ENCODE measurements at places on chromosomes 12 and 14. TPM values are rescaled to one million over a fixed set of nuclear protein-coding genes. Genes with fewer than 3 reads are reported as not detected.

GRCh38 chr12:28296287-28296686 lies 106.0 kb downstream of the CCDC91 start:
- no peak for DNase-seq

Gene ATL1
- total RNA-seq: 0.32 TPM

DNA sequence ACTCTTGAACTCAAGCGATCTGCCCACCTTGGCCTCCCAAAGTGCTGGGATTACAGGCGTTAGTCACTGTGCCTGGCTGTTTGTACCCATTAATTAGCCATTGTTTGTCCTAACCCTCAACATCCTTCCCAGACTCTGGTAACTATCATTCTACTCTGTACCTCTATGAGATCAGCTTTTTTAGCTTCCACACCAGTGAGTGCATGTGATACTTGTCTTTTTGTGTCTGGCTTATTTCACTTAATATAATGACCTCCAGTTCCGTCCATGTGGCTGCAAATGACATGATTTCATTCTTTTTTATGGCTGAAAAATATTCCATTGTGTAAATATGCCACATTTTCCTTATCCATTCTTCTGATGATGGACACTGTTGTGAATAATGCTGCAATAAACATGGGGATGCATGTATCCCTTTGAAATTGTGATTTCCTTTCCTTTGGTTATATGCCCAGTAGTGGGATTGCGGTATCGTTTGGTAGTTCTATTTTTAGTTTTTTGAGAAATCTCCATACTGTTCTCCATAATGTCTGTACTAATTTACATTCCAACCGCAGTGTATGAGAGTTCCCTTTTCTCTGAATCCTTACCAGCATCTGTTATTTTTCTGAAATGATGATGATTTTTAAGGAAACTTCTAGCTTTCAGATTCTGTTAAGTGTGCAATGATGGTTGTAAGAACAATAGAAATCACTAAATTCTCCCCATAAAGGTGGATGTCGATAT lies 6.7 kb upstream of the PPP4R3A start:
- no peak for DNase-seq

Gene FOXA1
- not detected for total RNA-seq

DNA sequence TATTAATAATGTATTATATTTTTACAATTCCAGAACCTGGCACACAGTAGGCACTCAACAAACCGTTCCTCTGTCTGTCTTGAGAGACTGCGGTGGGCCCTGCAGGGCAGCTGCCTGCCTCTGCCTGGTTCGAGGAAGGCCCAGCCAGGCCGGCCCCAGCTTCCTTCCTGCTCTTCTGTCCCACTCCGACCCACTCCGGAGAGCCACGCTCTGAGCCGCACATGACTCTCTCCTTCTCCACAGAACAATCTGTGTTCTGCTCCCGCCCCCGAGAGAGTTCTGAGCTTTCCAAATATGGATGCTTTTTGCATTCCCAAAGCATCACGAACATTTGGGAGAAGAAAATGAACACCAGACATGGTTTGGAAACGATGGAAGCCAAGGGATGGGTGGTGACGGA lies 57.3 kb downstream of the TTC7B start:
- no peak for DNase-seq

DNA sequence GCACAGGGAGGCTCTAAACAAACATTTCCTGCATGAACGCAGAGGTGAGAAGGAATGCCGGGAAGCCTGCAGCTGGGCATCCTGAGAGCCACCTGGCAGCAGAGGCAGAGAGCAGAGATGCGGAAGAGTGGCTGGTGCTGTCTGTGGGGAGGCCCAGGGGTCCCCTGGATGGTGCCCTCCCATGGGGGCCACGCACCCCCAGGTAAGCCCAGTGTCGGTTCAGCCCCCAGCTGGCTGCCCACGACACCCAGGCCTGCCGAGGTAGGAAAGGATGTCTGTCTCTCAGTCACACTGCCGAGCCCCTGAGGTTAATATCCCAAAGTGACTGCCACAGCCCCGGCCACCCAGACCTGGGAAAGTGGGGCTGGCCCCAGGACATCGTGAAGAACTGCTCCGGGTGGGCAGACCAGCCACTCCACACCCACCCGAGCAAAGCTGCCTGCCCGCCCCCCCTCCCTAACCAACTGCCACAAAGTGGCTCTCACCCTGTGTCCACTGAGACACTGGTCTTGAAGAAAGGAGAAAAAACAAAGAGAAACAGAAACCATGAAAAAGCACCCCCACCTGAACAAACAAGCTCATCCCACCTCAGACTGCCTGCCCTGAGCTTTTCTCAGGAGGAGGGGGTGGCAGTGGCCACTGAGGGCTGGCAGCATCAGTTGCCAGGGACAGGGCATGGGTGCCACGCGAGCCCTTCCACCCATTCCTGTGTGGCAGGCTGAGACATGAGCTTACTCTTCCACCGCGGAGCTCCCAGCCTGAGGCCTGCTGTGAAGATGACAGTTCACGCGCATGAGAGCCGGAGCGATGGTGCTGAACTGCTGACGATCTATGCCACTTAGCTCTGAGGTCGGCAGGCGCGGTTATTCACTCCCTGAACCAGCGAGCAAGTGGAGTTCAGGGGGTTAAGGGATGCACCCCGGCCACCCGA lies 40.8 kb downstream of the CCDC88C start:
- no peak for DNase-seq

GRCh38 chr12:126830778-126831680 lies 1435.9 kb upstream of the TMEM132C start:
- no peak for DNase-seq

Gene PAPLN
- 0.44 TPM for total RNA-seq

Gene CCDC175
- total RNA-seq: not detected

DNA sequence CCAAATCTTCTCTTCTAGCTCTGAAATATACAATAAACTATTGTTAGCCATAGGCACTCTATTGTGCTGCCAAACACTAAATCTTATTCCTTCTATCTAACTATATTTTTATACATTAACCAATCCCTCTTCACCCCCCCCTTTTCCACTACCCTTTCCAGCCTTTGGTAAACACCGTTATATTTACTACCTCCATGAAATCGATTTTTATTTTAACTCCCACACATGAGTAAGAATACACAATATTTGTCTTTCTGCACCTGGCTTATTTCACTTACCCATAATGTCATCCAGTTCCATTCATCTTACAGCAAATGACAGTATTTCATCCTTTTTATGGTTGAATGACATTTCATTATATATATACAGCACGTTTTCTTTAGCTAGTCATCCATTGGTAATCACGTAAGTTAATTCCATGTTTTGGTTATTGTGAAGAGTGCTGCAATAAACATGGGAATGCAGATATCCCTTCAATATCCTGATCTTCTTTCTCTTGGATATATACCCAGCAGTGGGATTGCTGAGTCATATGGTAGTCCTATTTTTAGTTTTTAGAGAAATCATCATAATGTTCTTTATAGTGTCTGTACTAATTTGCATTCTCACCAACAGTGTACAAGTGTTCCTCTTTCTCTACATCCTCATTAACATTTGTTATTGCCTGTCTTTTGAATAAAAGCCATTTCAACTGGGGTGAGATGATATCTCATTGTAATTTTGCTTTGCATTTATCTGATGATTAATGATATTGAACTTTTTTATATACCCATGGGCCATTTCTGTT lies 34.2 kb upstream of the PLBD1 start:
- no peak for DNase-seq

Gene KCNH5
- total RNA-seq: 0.02 TPM

- DNase-seq: no peak
Observed at GRCh38 chr14:90154110-90154509, 92.3 kb downstream of the KCNK13 start.

Gene DDN
- total RNA-seq: not detected

GRCh38 chr12:114920771-114921554 lies 237.0 kb upstream of the TBX3 start:
- DNase-seq: peak; percentile 90

DNA sequence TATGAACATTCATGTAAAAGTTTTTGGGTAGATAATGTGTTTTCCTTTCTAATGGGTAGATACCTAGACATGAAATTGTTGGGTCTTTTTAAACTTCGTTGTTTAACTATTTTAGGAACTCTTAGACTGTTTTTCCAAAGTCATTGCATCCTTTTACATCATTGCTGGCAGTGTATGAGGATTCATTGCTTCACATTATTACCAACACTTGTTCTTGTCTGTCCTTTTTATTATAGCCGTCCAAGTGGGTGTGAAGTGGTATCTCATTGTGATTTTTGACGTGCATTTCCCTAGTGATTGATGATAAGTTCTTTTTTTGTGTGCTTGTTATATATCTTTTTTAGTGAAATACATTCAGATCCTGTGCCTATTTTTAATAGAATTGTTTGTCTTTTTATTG lies 39.4 kb downstream of the USP15 start:
- no peak for DNase-seq

- DNase-seq: no peak
Observed at GRCh38 chr12:26833743-26834490, 923 bp upstream of the ITPR2 start.

DNA sequence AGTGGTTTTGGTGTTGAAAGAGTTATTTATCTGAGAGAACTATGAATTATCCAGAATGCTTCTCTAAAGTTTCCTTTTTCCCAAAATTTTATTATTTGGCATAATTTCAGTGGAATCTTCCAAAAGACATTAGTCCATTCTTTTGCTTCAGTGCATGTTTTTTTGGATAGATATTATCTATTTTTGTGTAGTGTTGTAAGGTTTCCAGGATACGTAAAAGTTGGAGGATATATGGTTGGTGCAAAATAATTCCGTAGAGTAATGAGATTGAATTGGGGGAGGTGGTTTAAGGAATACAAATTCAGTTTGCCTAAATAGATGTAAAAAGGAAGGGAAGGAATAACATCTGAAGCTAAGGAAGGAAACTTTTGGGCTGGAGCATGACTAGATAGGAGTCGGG lies 186.6 kb downstream of the RGS6 start:
- no peak for DNase-seq

GRCh38 chr14:88380405-88380804 lies 5.1 kb upstream of the SPATA7 start:
- peak; percentile 5 for DNase-seq

- DNase-seq: no peak
Observed at GRCh38 chr12:67078957-67079356, 190.2 kb upstream of the CAND1 start.

Gene LMNTD1
- total RNA-seq: 2.2 TPM

- DNase-seq: peak; percentile 75
Observed at GRCh38 chr12:54977155-54977554, 7.4 kb downstream of the TESPA1 start.

- DNase-seq: peak; percentile 70
Observed at GRCh38 chr12:104055686-104056388, 5.8 kb upstream of the GLT8D2 start.

- no peak for DNase-seq
Observed at GRCh38 chr12:10067264-10067663, 31.5 kb downstream of the CLEC1A start.

Gene SPX
- total RNA-seq: 0.39 TPM

GRCh38 chr12:93777254-93777653 lies 100.1 kb downstream of the CRADD start:
- peak; percentile 72 for DNase-seq

- no peak for DNase-seq
Observed at GRCh38 chr12:92603741-92604432, 98.9 kb upstream of the PLEKHG7 start.

Gene OSBPL8
- total RNA-seq: 32.0 TPM

- no peak for DNase-seq
Observed at GRCh38 chr12:51321882-51322281, 2.1 kb downstream of the BIN2 start.

- DNase-seq: no peak
Observed at GRCh38 chr12:89247541-89247942, 104.8 kb downstream of the DUSP6 start.

Gene ZNF385A
- 4.6 TPM for total RNA-seq

DNA sequence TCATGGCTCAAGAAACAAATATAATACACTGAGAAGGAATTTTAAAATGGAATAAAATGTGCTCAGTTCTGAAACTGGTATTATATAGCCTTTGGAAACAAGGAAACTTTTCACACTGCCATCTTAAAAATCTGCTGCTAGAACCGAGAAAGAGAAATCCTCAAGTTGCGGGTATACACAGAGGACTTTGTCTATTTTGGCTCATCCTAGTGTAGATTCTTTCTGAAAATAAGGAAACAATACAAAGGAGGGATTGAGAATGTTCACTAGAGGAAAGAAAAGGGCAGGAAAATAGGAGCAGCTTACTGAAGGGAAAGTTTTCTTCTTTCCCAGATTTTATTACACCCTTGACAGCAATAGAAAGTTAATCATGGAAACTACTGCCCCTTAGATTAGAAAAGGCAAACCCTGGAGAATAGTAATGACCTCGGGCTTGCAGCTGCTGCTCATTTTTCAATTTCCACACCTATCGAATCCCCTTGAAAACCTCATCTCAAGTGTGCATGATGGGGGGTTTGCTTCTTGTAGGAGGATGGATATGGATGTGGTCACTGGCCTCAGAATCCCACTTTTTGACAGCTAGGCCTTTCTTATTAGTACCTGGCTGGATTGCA lies 104.6 kb downstream of the DAAM1 start:
- DNase-seq: no peak

DNA sequence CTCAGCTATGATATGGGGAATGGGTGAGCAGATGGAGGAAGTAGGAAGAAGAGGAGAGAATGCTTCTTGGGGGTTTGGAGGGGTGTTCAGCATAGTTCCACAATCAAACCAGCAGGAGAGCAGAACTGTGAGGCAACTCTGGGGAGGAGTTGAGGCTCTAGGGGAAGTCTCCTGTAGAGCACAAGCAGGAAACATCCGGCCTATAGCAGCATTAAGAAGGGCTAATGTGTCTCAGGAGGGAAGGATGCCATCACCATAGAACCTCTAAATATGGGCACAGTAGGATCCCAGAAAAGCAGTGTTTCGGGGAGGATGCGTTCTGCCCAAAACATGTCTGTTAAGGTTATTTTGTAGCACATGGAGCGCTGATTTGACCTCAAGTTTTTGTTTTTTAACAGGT lies 8.4 kb upstream of the SALL2 start:
- DNase-seq: no peak

Gene CAPS2
- 3.7 TPM for total RNA-seq

Gene CLEC1B
- total RNA-seq: not detected

Gene PZP
- total RNA-seq: not detected

Gene C1S
- total RNA-seq: 68.3 TPM

- DNase-seq: no peak
Observed at GRCh38 chr14:50669441-50669986, 1.4 kb upstream of the SAV1 start.

Gene LRRC10
- not detected for total RNA-seq

DNA sequence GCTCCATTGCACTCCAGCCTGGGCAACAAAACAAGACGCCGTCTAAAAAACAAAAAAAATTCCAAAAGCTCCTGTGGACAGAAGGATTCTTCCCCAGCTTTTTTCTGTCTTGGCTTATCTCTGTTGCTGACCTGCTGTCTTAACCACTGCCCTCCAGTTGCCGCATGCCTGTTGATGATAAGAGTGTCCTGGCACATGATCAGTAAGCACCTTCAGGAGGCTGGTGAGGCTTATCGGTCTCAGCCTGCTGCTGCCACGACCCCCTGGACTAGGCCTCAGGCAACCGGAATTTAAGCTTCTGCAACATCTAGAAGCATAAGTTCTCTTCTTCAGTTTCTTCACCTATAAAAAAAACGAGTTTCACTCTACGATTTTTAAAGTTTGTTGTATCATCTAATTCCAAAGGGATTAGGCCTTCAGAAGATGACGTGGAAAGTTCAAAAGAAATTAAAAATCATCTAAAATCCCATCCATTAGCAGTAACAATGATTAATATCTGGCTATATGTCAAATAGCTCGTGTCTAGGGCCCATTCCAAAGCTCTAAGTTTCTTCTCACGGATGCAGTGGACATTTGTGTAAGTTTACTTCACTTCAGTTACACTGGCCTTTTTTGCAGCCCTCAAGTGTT lies 46.4 kb downstream of the RESF1 start:
- DNase-seq: no peak

GRCh38 chr12:91990525-91990924 lies 155.1 kb downstream of the BTG1 start:
- DNase-seq: no peak
